NCI-H2081 (cell line): ENCODE measurements at places on chromosomes 1 and 21.
A peak's percentile ranks its signal among the peaks of the same experiment; 100 is the strongest.

- no peak for DNase-seq
These were observed 2.8 kb upstream of the CELA2A start for GRCh38 chr1:15453734-15454133.

DNA sequence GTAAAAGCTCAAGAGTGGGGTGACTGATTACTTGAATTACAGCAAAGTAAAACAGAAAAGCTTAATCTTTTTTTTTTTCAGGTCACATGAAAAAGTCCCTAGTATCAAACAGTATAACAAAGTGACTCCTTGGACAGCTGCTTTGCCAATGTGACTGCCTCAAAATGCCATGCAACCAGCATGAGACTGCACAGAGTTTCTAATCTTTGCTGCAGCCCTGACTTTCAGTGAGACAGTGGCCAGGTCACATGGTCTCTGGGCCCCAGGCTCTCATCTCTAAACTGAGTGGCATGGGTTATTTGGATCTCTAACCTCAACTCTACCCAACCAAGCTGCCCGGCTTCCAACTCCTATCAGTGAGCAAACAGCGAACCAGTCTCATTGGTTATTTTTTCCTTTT lies 169.0 kb downstream of the VAV3 start:
- DNase-seq: no peak

DNA sequence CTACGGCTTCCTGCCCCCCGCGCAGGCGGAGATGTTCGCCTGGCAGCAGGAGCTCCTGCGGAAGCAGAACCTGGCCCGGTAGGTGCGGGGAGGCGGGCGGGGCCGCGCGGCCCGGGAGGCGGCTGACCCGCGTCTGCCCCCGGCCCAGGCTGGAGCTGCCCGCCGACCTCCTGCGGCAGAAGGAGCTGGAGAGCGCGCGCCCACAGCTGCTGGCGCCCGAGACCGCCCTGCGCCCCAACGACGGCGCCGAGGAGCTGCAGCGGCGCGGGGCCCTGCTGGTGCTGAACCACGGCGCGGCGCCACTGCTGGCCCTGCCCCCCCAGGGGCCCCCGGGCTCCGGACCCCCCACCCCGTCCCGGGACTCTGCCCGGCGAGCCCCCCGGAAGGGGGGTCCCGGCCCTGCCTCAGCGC lies 16.6 kb downstream of the NOC2L start:
- peak; percentile 36 for DNase-seq

GRCh38 chr1:101964708-101965107 lies 32.0 kb downstream of the OLFM3 start:
- no peak for DNase-seq

GRCh38 chr1:235024711-235025421 lies 103.8 kb downstream of the TOMM20 start:
- no peak for DNase-seq

DNA sequence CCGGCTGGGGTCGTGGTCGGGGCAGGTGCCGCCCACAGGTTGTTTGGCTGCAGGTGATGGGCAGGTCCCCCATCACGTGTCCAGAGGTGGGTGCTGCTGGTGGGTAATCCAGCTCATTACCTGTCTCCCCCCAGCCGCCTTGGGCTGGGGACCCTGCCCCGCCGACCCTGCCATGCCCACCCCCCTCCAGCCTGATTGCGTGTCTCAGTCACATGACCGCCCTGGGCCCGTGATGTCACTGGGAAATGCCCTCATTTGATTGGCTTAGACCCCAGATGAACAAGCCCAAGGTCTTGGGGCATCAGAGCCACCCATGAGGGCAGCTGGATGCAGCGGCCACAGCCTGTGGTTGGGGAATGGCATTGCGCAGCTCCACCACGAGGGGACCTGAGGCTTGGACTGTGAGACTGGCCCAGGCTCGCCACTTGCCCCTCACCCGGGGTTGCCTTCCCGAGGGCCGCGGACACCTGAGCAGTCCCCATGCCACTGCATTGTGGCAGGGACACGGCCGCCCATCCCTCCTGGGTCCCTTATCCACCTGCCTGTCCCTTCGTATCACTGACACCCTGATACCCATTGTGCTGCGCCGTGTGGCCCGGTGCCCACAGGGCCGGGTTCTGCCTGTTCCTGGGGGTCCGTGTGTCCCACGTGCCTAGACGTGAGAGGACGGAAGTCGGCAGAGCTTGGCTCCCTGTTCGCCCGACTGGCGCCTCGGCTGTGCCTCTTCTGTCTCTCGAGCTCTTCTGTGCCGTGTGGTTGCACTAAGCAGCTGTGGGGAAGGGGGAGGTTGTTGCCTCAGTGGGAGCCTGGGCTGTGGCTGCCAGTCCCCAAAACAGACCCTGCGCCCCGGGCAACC lies 68.0 kb downstream of the FAAP20 start:
- DNase-seq: no peak

DNA sequence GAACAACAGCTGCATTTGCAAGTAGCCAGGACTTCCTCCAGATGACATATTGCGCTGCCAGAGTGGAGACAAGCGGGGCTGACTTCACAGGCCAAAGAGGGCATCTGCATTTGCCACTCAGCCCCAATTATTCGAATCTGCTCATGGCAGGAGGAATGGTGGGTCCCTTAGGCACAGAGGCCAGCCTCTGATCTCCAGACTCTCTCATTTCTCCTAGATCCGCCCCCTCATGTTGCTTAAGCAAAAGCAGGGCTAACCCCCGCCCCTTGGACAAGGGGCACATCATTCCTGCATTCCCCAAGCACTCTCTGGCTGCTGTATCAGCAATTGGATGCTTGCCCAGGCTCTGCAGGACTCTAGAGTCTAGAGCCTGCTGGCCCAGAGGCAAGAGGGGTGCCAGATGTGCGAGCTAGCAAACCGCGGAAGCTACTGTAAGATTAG lies 262.4 kb downstream of the ST6GALNAC3 start:
- DNase-seq: peak; percentile 52

DNA sequence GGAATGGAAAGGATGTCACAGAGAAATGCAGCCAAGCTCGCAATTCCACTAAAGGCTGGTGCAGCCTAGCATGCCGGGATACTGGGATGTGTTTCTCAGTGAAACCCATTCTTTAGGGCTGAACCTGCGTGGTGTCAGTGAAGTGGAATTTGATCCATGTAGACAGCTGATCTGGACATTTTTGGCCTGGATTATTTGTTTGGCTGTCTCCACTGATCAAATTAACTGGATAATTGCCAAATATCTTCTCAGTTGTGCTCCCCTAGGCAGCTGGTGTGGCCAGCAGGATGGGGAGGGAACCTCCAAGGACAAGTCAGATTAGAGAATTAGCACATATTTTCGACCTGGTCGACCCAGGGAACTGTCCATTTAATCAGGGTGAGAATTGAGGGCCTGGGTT lies 318.4 kb downstream of the RPS6KC1 start:
- no peak for DNase-seq

- DNase-seq: no peak
These were observed 70.4 kb downstream of the PLXNA2 start for GRCh38 chr1:208173749-208174148.

- DNase-seq: peak; percentile 26
These were observed 2.6 kb downstream of the COL16A1 start for GRCh38 chr1:31701091-31701736.

- DNase-seq: no peak
These were observed 17.1 kb upstream of the OBSCN start for GRCh38 chr1:228190778-228191177.

DNA sequence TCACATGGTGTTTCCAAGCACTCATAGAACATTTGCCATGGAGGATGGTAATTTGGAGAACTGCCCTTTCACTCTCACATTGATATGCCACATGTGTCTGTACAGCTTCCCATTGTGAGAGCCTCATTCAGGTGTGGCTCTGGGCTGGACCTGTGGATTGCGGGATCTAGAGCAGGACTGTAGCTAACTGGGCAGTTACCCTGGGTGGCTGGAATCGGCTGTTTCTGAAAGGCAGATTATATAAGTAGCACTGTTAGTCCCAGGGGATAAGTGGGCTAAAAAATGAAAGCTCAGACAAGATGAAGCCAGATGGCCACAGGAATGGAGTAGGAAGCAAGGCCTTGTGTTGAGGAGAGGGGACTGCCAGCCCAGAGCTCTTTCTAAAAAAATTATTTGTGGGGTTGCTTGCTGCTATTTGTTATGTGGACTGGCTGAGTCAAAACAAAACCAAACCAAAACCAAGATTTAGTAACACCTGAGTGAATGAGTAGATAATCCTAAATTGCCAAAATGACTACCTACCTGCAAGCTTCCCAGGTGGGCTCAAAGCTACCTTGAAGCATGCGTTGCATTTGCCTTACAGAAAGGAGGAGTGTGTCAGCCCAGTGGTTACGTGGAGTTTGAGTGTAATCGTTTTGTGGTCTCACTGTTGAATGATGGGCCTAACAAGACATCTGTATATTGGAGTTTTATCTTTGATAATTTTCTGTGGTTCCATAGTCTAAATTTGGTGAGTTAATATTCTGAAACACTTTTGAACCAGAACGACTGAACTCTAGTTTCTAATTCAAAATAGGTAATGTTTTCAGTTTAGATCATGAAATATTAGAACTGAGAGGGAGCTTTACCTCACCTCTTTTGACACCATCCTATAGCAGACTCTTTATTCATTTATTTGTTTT lies 58.0 kb downstream of the SDCCAG8 start:
- no peak for DNase-seq

DNA sequence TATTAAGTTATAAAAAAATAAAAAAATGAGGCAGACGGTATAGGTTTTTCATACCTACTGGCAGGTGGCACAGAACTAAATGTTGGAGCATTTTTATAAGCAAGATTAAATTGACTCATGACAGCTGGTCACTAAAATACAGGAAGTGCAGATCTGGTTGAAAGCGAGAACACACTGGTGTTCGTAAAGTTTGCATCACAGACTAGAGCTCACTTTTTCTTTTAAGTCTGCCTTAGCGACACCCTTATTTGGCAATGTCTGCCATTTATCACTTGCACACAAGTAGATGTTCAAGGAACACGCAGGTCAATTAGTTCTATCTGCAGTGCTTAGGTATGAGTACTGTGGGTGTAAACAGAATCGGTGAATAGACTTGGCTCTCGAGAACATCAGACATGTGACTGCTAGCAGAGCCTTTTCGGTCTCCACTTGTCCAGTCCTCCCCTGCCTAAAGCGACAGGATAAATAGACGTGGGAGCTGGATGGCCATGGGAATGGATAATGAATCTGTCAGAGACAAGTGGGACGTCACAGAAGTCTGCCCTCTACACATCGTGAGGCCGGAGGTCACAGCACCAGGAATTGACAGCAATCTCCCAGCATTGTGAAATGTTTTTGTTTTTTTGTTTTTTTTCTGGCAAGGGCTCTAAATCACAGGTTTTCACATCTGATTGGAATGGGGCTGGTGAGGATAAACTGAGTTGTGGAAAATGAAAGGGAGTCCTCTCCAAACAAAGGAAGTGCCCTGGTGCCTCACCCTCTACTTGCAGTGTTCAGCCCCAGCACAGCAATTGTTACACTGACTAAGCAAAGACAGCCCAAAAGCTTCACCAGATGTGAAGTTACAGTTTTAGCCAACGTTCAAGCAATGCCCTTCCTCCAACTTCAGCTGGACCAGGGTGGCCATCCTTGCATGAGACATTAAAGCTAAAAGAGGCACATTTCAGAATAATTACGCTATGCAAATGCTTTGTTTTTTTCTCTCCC lies 248.9 kb downstream of the NTNG1 start:
- DNase-seq: no peak

- no peak for DNase-seq
These were observed 38.5 kb downstream of the ABCD3 start for GRCh38 chr1:94456736-94457135.

- no peak for DNase-seq
These were observed 222.7 kb upstream of the OLFM3 start for GRCh38 chr1:102219463-102219862.

DNA sequence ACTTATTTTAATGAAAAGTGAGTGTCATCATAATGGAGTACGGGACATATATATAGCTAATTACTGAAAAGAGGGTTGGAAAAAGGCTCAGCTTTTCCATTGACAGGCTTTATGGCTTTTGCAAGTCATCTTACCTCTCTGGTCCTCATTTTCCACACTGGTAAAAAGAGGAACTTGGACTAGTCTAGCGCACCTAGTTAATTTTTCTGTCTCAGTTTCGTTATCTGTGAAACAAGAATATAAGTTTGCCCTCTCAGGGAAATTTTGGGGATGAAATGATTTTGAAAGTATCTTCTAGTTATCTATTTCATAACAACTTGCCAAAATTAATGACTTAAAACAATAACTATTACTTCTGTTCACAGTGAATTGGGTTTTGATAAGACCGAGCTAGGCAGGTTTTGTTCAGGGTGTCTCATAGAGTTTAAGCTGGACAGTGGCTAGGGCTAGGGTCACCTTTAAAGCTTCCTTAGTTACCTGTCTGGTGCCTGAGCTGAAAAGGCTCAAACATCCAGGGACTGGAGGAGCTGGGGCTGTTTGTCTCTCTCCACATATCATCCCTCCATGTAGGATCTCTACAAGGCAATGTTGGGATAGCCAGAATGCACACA lies 91.7 kb downstream of the TYW3 start:
- no peak for DNase-seq

DNA sequence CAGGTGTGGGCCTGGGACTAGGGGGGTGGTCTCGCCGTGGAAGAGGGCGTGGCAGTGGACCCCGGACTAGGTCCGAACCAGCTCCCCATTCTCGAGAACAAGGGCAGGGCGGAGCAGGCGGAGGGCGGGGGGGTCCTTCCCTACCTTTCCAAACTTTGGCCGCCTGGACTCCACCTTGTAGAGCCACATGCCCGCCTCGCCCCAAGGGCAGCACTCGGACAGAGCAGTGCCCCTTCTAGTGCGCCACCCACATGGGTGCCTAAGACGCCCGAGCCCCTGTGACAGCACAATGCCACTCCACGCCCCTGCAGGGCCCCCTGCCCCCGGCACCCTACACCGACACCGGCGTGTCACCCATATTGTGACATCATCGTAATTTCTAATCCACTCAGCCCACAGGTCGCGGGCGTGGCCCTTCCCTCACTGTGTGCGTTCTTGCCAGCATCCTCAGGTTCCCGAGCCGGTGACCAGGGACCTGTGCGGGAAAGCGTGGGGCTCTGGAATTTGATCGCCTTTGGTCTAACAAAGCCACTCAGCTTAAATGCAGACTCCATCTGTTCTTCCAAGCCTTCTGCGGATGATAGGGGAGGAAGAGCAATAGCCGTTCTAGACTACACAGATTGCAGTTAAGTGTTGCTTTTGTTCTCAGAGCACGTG lies 553 bp upstream of the STMN1 start:
- DNase-seq: peak; percentile 64

- DNase-seq: no peak
These were observed 532.5 kb downstream of the NCAM2 start for GRCh38 chr21:21530680-21531079.

- no peak for DNase-seq
These were observed 203.4 kb upstream of the SPAG17 start for GRCh38 chr1:118388301-118388959.

- no peak for DNase-seq
These were observed 29.6 kb downstream of the SETD4 start for GRCh38 chr21:36030581-36031189.

- DNase-seq: no peak
These were observed 656.1 kb upstream of the NEGR1 start for GRCh38 chr1:72938408-72938807.

DNA sequence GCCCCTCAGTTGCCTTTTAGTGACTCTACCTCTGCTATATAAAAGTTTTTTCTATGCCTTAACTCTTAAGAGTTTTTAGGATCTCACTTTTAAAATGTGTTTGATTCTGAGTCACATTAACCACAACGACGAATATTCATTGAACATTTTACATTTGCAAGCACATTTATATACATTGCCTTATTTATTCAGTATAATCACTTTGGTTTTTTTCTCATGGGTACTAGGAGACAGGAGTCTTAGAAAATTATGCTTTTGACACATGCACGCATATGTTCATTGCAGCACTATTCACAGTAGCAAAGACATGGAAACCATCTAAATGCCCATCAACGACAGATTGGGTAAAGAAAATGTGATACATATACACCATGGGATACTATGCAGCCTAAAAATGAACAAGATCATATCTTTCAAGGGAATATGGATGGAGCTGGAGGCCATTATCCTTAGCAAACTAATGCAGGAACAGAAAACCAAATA lies 236.9 kb upstream of the SPAG17 start:
- no peak for DNase-seq
